ENCODE measurements at places on chromosomes 1 and 21. TPM values are rescaled to one million over a fixed set of nuclear protein-coding genes. Genes with fewer than 3 reads are reported as not detected.

The PTGS2 gene
- 10.0 TPM for total RNA-seq

The WNT3A gene
- not detected for total RNA-seq

The AMY1A gene
- not detected for total RNA-seq

The FLG2 gene
- not detected for total RNA-seq

All from pulmonary artery endothelial cell (primary cell).